T-cell (primary cell): ENCODE measurements at places on chromosomes 2 and 18.
A peak's percentile ranks its signal among the peaks of the same experiment; 100 is the strongest.

GRCh38 chr2:134683561-134684112 lies 35.2 kb downstream of the TMEM163 start:
- no peaks in the 10 kb centered on the region for H3K27me3 ChIP-seq
- H3K4me1 ChIP-seq = peaks cover 13% of the 10 kb centered on the region
- no peak for DNase-seq

- H3K27ac ChIP-seq = no peak overlapping the region
- no peaks in the 10 kb centered on the region for H3K36me3 ChIP-seq
- no peaks in the 10 kb centered on the region for H3K4me1 ChIP-seq
- no peak for DNase-seq
Measured at GRCh38 chr18:50747849-50748242, 72.0 kb downstream of the MRO start.

DNA sequence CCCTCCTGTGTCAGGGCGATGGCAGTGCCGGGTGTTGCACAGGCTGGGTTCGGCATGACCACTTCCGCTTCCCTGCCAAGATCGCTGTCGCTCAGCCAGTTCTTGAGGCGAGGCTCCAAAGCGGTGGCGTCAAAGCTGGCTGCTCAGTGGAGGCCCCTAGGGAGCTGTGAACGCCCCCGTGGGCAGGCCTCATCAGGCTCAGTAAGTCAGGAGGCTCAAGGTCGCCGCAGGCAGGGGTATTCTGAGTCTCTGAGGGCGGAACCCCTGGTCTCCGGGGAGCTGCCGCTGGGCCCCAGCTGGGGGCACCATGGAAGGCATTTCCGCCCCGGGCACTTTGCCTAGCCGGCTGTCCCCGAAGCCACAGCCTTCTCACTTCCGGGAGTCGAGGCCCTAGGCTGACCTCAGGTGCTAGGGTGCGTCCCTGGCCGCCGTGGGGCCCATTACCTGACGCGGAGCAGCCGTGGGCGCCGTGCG lies 210.4 kb downstream of the SOCS6 start:
- H3K4me3 ChIP-seq = no peak overlapping the region
- H3K27me3 ChIP-seq = no peaks in the 10 kb centered on the region
- no peaks in the 10 kb centered on the region for H3K36me3 ChIP-seq
- no peak for DNase-seq
- no peak overlapping the region for H3K27ac ChIP-seq

GRCh38 chr2:142531377-142531776 lies 346.1 kb upstream of the KYNU start:
- DNase-seq = no peak
- no peaks in the 10 kb centered on the region for H3K27me3 ChIP-seq
- H3K4me3 ChIP-seq = no peak overlapping the region
- H3K4me1 ChIP-seq = no peaks in the 10 kb centered on the region

GRCh38 chr2:72612614-72613160 lies 213.1 kb downstream of the EXOC6B start:
- no peak for DNase-seq
- no peak overlapping the region for H3K27ac ChIP-seq
- H3K4me3 ChIP-seq = no peak overlapping the region

- no peak overlapping the region for H3K4me3 ChIP-seq
- H3K4me1 ChIP-seq = no peaks in the 10 kb centered on the region
- H3K27ac ChIP-seq = no peak overlapping the region
- H3K27me3 ChIP-seq = peaks cover 8% of the 10 kb centered on the region
- no peak for DNase-seq
Measured at GRCh38 chr2:118032169-118033013, 18.5 kb upstream of the CCDC93 start.

- H3K4me3 ChIP-seq = no peak overlapping the region
- no peak for DNase-seq
- peaks cover 84% of the 10 kb centered on the region for H3K36me3 ChIP-seq
- no peaks in the 10 kb centered on the region for H3K27me3 ChIP-seq
- H3K4me1 ChIP-seq = no peaks in the 10 kb centered on the region
Measured at GRCh38 chr2:98588880-98589431, 19.4 kb downstream of the COA5 start.

- no peak overlapping the region for H3K27ac ChIP-seq
- H3K4me3 ChIP-seq = no peak overlapping the region
- no peaks in the 10 kb centered on the region for H3K4me1 ChIP-seq
- no peaks in the 10 kb centered on the region for H3K27me3 ChIP-seq
Measured at GRCh38 chr2:109460553-109461324, 153.0 kb downstream of the SEPTIN10 start.

DNA sequence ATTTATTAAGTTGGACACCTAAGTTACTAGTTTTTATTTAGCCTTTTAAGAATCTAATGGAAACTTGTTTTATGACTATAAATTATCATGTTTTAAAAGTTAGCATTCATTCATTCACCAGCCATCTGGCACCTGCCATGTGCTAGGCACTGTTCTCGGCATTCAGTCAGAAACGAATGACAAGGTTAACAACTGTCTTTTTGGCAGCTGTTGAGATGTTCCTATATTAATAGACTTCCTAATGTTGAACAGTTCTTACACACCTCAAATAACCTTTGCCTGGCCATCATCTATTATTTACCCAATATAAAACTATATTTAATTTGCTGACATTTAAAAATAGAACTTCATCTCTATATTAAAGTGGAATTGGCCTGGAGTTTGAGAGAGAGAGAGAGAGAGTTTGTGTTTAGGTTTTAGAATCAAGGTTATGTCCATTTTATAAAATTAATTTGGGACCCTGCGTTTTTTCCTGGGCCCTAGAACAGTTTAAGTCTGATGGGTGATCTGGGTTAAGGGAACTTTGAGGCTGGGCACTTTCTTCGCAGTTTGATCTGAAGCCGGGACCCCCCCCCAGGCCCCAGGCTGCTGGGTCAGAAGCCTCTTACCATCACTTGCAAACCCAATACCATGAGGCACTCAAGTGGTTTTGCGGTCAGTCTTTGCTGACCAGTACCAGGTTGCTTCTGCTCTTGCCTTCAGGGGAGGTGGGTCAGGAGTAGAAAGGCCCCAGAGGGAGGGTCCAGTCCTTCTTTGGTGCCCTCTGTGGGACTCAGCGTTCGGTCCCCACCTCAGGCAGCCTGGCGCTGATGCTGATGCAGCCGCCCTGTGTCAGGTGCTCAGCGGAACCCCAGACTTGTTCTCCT lies 48.3 kb upstream of the ASB1 start:
- H3K27ac ChIP-seq = no peak overlapping the region
- no peak overlapping the region for H3K4me3 ChIP-seq
- H3K4me1 ChIP-seq = peaks cover 10% of the 10 kb centered on the region
- H3K36me3 ChIP-seq = peaks cover 5% of the 10 kb centered on the region

DNA sequence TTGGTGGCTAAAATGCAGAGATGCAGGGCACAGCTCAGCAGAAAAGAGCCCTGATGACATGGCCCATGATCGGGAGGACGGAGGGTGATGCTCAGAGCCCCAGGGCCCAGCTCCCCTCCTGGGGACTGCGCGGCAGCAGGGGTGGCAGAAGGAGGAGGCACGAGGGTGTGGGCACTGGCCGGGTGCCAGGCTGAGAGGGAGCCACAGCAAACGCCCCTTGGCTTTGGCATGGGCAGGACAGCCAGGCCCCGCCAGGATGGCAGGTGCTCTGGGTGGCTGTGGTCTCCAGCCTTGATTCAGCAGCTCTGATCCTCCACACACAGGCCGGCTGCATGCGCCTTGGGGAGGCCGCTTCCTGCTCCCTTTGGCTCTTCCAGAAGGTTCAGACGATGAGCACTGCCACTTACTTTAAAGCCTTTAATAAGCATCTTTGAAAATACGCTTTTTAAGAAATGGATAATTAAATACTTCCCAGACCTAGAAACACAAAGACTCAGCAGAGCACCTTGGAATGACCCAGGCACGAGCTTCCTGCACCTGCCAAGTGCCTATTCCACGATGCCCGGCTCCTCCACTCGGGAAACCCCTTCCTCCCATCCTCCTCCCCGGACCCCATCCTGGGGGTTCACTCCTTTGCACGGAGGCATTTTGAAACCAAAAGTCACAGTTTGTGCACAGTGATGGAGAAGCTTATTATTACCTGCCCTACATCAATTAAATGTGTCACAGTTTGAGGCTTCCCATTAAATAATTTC lies 78.5 kb upstream of the SNTG2 start:
- no peak for DNase-seq
- H3K4me3 ChIP-seq = no peak overlapping the region
- H3K36me3 ChIP-seq = no peaks in the 10 kb centered on the region
- H3K27ac ChIP-seq = no peak overlapping the region
- H3K27me3 ChIP-seq = no peaks in the 10 kb centered on the region

DNA sequence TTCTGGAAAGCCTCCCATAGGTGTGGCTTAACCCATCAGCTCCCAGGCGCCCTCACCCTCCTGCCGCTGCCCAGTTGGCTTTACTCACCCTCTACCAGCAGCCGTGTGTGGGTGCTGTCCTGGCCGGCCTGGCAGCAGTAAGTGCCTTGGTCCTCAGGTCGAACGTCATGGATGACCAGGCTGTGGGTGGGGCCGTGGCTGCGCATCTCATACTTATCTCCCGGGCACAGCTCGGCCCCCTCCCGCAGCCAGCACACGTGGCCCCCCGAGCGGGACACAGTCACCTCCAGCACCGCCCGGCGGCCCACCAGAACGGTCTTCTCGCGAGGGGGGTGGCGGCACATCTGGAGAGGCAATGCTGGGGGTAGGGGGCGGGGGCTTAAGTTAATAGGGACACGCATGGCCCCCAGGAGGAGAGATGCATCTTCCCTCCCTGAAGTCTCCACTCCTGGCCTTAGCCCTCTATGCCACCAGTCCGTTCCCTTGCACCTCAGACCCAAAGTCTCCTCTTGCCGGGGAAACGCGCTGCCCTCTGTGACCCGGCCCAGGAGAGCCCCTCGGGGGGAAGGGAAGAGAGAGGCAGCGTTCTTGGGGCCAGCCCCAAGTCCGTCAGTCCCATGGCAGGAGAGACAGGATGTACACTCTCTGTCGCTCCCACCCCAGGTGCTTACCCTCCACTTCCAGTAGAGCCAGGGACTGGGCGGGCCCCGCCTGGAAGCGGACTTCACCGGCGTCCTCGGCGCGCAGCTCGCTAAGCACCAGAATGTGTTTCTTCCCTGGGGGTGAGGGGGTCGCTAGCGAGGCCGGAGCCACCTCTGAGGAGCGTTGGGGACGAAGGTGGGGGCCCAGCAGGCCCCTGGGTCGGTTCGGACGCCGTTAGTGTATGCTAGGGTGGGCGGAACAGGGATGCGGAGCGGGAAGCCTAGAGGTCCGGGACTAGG lies 7.9 kb downstream of the TMEM198 start:
- H3K36me3 ChIP-seq = no peaks in the 10 kb centered on the region
- DNase-seq = no peak
- peaks cover 76% of the 10 kb centered on the region for H3K27me3 ChIP-seq
- peak overlapping the region; percentile 48 for H3K4me3 ChIP-seq
- H3K27ac ChIP-seq = no peak overlapping the region
- H3K4me1 ChIP-seq = peaks cover 23% of the 10 kb centered on the region

DNA sequence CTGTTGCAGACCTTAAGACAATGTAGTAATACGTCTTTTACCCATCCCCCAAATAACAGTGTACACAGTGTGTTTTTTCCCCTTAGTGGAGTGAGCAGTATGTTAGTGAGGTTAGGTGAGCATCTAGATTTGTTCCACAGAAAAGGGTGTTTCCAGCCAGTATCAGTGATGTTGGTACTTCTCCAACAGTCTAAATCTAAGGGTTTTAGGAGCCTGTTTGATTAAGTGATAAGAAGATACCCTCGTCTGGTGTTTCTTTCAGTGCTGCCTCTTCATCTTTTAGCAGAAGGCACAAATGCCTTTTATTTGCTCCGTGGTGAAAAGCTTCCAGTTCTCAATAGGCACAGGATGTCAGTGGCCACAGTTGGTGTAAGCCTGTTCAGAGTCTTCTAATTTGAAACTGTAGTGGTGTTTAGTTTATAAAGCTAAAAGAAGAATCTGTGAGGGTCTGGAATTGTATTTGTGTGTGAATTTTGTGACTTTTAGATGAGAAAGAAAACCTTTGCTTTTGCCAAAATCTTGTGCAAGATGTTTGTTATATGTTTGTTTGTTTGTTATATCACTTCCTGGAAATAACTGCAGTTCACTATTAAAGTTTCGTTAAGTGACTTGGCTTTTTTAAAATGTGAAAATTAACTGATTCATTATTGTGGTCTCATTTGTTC lies 71.2 kb downstream of the MAP4K4 start:
- H3K27me3 ChIP-seq = no peaks in the 10 kb centered on the region
- peak overlapping the region; percentile 20 for H3K27ac ChIP-seq
- H3K36me3 ChIP-seq = no peaks in the 10 kb centered on the region
- H3K4me1 ChIP-seq = peaks cover 42% of the 10 kb centered on the region
- no peak for DNase-seq

DNA sequence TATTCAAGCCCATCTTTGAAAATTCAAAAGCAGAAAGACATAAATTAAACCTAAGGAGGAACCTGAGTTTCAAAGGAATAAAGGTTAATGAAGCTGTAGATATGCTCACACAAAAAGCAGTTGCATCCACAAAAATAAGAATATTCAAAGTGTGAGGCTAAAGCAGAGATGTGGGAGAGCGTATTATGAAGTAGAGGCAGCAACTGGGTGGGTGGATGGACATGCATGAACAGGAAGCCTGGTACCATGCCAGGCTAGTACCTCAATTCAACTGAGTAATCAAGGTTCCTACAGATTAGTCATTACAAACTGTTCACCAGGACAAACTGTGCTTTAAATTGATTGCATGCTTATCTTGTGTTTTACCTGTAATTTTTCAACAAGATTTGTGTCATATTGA lies 330.0 kb upstream of the PKDCC start:
- no peaks in the 10 kb centered on the region for H3K36me3 ChIP-seq
- H3K27me3 ChIP-seq = no peaks in the 10 kb centered on the region
- DNase-seq = no peak
- H3K4me1 ChIP-seq = no peaks in the 10 kb centered on the region
- no peak overlapping the region for H3K27ac ChIP-seq

DNA sequence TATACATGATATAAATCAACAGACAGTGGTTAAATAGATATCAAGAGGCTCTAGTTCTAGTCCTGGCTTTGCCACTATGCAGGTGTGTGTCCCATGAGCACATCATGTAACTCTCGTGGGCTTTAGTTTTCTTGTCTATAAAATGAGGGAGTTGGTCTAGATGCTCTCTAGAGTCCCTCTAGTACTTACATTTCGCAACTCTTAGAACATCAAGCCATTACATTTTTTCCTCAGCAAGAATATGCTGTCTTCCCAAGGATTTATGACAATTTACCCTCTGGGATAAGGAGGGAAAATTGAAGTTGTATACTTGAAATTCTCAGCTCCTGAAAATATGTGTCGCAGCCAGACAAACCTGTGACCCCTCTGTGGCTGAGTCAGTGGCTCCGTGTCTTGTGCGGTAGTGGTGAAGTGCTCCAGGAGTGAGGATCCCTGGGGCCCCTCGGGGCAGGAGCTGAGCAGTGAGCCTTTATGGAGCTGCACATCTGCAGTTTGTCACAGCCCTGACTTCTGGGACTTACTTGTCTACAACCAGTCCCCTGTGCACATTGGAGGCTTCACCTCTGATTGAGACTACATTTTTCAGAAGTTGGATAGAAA lies 6.8 kb downstream of the PKP4 start:
- no peaks in the 10 kb centered on the region for H3K27me3 ChIP-seq
- no peaks in the 10 kb centered on the region for H3K36me3 ChIP-seq
- H3K27ac ChIP-seq = no peak overlapping the region
- no peaks in the 10 kb centered on the region for H3K4me1 ChIP-seq

- no peak overlapping the region for H3K27ac ChIP-seq
- peaks cover 7% of the 10 kb centered on the region for H3K36me3 ChIP-seq
- H3K4me1 ChIP-seq = no peaks in the 10 kb centered on the region
- no peak for DNase-seq
Measured at GRCh38 chr2:23844905-23845304, 82.0 kb downstream of the ATAD2B start.

GRCh38 chr2:100818606-100819369 lies 1.2 kb upstream of the NPAS2 start:
- peaks cover 15% of the 10 kb centered on the region for H3K4me1 ChIP-seq
- no peaks in the 10 kb centered on the region for H3K36me3 ChIP-seq
- H3K4me3 ChIP-seq = peak overlapping the region; percentile 35
- no peak for DNase-seq
- H3K27me3 ChIP-seq = peaks cover 28% of the 10 kb centered on the region
- no peak overlapping the region for H3K27ac ChIP-seq
